ENCODE measurements at places on chromosomes 3 and 15.

- no peak for DNase-seq
These were observed 37.0 kb upstream of the CASR start for GRCh38 chr3:122146466-122146865.

DNA sequence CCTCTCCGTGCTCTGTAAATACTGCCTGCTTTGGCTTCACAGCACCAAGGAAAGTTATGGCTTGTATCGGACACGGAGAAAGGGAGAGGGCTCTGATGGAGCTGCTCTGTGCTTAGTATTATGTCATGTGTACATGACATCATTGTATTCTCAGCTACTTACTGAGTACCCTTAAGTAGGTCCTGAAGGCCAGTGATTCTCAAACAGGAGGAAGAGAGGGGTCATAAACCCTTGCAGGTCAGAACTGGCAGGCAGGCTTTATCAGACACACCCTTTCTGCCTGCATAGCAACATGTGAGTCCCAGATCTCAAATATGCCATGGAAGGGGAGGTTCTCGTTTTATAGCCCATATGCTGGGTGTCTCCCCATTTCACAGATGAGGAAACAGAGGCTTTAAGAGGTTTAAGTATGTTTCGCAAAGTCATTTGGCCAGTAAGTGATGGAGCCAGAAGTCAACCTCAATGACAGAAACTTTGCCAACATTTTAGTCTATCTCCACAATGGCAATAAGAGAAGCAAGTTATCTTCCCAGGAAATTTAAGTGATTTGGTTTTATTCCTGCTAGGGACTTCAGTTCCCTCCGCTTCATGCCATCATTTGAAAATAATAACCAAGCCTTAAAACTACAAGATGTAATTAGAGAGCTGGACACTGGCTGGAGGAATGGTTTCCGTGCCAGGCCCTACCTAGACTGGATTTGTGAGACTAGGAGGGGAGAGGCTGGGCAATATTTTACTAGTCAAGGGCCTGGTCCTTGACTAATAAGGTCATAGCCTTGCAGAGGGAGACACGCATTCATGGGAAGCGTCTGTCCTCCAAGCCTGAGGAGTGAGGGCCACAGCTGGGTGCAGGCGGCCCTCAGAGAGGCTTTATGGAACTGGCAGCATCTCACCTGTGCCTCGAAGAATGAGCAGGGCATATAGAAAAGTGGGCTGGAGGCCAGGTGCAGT lies 133.0 kb downstream of the XXYLT1 start:
- no peak for DNase-seq

DNA sequence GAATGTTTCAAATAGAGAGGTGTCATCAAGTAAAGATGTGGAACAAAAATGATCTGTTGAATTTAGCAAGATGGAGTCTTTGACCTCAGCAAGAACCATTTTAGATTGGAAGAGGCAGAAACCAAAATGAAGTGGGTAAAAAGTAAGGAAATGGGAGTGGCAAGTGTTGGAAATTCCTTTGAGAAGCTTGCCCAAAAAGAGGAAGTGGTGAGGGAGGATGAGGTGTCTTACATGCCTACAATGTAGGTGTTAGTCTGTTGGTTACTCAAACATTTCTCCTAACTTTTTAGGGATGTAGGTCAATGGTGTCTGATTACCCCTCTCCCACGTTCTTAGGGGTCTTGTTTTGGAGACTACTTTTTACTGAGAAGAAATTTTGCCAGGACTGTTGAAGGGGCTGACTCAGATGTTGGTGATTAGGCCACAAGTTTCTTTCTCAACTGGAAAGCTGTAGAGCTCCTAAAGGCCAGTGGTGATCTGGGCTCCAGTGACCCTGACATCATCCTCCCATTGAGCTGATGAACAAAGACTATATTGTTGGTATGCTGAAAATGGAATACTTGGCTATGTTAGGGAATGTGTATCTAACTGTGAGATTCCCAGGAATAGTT lies 5.1 kb downstream of the PPP2R3A start:
- DNase-seq: no peak

- no peak for DNase-seq
These were observed 13.0 kb downstream of the MITF start for GRCh38 chr3:69752241-69752640.

DNA sequence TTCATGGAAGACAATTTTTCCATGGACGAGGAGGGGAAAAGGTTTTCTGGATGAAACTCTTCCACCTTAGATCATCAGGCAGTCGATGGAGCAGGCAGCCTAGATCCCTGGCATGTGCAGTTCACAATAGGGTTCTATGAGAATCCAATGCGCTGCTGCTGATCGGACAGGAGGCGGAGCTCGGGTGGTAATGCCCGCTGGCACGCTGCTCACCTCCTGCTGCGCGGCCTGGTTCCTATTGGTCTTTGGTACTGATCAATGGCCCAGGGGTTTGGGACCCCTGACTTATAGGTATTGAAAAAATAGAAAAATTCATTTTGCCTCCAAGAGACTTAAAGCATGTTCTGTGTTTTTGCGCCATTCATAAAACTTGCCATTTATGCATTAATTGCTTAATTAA lies 793.9 kb upstream of the NR2F2 start:
- no peak for DNase-seq

GRCh38 chr3:190382082-190382481 lies 5.9 kb upstream of the CLDN16 start:
- DNase-seq: no peak

DNA sequence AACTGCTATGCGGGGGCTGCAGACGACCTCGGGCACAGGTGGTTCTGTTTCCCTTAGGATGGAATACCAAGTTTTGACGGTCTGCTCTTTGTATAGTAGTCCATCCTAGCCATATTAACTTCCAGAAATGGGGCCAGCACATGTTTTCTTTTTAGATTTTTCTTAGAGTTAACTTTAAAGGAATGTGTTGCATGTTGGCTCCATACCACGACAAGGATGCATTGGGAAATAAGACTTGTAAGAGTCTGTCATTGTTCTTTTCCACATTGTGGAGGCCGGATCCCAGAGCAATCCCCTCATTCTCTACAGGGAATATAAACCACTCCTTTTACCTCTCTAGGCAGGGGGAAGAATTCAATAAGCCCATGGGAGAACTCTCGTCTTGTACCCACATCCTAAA lies 87.1 kb upstream of the PLSCR4 start:
- DNase-seq: no peak

DNA sequence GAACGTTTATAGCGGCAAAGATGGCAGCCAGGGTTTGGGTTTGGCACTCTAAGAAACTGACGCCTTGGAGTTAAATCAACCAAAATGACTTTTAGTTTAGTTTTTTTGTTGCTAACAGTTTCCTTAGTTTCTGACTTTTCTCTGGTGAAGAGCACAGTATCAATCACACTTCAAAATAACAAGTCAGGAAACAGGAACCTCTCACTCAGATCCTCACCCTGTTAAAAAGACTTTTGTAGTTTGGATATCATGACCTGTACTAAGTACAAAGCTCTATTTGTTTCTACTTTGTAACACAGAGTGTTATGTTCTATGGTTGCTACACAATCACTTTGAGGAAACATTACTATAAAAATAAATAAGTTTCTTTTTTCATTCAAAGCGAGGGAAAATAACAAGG lies 51.1 kb downstream of the ATP10A start:
- no peak for DNase-seq

DNA sequence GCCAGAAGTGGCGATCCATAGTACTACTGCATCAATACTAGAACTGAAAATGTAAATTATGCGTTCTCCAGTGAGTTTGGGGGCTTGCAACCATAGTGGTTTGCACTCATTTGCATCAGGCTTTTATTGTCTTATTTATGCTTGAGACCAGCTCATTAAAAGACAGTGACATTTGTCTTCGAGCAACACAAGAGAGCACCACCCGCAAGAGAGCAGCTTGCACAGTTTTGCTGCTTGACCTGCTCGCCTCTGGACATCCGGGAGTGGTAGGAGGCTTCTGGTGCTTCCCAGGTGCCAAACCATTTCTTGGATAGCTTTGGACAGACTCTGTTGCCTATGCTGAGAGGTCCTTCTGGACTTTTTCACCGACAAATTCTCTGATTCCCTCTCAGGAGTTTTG lies 294.6 kb downstream of the MEX3B start:
- peak; percentile 41 for DNase-seq

- no peak for DNase-seq
These were observed 856.0 kb downstream of the FHIT start for GRCh38 chr3:60395173-60395762.
